ENCODE measurements at places on chromosomes 3 and 15.

DNA sequence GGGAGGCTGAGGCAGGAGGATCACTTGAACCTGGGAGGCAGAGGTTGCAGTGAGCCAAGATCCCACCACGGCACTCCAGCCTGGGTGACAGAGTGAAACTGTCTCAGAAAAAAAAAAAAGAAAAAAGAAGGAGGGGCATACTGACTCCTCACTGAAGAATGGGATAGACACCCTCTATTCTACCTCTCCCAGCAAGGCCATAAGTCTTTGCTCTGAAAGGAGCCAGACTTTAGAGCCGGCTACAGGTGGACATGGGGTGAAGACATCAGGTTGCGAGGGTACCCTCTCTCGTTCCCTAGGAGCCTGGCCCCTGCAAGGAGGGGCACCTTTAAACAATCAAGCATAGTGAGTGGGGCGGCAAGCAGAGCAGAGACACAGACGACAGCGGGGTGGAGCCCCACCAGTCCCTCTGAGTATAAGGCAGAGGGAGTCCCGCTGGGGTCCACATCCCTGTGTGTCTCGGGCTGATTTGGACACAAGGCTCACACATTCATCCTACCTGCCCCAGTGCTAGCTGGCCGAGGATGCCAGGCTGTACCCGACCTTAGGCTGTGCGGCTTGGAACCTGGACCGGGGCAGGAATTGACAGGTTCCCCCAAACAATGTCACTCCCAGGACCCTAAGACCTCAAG is 1.1 kb downstream of the GRAMD2A start:
- no peak for DNase-seq

- DNase-seq, result no peak
Observed at GRCh38 chr3:9231006-9231405, 18.4 kb downstream of the SRGAP3 start.

DNA sequence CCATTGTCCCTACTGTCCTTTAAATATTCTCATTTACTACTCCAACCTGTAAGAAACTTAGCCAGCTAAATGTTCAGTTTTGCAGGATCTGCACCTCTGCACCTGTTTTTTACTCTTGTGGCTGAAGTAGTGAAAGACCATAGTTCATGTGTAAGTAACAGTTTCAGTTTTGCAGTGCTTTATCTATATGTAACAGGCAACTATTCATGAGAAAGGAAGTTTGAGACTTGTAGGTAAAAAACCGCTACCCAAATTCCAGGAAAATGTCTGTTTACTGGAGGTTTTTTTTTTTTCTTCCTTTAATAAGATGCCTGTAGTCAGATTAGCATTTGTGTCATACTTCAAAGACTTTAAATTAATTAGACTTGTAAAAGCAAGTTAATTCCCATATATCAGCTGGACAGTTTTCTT is 25.4 kb upstream of the MBNL1 start:
- no peak for DNase-seq

DNA sequence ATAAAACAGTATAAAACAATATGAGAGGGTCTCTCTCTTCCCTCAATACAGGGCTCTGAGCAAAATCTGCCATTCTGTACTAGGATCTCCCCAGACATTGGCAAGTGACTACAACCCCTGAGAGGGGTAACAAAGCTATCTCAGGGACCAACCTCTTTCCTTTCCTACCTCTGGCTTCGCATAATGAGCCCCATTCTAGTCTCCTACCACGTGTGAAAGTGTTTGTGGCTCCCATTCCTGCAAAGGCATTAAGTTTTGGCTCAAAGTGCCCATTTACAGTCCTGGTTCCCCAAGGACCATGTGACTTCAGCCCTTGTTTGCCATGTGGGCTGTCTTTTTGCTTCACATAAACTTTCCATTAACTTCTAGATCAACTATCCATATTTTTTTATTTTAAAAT is 46.4 kb downstream of the SCN11A start:
- DNase-seq, result no peak

- no peak for DNase-seq
Observed at GRCh38 chr3:179026636-179027035, 45.0 kb downstream of the ZMAT3 start.

- DNase-seq, result no peak
Observed at GRCh38 chr3:25091934-25092333, 336.1 kb upstream of the RARB start.

DNA sequence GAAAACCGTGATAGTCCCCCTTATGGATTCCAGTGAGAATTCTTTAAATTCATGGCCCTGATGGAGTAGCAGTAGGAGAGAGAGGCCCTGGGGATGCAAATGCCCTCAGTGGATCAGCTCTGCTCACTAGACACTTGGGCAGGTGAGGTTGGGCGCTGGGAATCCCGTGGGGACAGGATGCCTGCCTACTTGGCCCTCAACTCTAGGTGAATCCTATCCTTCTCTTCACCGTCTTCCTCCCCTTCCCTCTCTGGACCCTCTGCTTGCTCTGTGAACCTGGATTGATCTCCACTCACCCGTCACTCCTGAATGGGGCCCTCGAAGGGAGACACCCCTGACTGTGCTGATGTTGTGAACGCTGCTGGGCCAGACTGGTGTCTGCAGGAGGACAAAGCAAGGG is 77.4 kb downstream of the SEC22A start:
- DNase-seq, result no peak

- DNase-seq, result no peak
Observed at GRCh38 chr3:195563317-195563716, 20.2 kb upstream of the PPP1R2 start.

- DNase-seq, result no peak
Observed at GRCh38 chr3:19446687-19447086, 298.4 kb downstream of the KCNH8 start.

DNA sequence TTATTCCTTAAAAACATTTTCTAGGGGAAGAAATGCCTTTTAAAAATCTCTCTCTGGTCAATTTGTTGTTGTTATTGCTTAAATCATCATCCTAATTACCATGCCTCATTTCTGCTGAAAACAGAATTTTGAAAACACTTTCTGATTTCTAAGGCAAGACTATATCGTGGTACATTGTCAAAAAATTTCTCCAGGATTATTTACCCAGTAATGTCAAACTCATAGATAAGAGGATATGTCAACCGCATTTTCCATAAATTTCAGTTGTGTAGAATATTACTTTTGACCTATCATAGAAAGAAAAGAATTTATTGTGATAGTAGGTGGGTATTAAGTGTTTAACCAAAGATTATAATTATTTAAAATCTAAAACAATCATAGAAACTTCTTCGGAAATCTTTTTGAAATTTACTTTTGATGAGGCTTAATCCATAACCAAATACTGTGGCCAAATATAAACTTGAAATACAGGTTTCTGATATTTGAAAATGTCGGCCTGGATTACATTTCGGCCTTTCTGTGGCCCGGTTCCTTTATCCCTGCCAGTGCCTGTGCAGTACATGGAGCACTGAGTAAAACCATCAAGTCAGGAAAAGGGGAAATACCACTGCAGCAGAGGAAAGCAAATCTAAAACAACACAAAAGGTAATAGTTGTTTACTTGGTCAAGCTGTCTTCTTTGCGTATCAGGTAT is 173.4 kb downstream of the MYRIP start:
- DNase-seq, result no peak

DNA sequence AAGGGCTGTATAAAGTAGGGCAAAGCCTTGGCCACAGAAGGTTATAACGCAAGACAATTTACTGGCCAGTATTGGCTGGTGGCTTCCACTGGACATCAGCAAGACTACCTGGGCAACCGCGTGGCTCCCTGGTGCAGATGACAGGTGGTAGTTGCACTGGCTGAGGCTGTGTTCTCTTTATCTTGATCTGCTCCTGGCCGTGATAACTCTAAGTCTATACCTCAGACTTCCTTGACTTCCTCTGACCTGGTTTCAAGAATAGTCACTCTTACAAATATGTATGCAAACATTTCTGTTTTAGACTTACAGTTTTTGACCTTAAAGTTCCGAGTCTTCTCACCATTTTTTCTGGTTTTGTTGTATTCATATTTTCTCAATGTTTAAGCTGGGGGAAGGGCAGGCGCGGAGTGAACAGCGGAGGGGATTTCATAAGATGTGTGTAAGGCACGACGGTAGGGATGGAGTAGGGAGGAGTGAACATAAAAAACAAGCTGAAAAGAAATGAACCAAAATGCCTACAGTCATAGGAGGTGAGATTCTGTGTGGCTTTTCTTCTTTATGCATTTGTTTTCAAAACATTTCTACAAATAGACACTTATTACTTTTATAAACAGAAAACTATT is 15.2 kb upstream of the TMEM212 start:
- no peak for DNase-seq

GRCh38 chr3:72997421-72997961 is 880 bp downstream of the PPP4R2 start:
- DNase-seq, result peak; percentile 24

DNA sequence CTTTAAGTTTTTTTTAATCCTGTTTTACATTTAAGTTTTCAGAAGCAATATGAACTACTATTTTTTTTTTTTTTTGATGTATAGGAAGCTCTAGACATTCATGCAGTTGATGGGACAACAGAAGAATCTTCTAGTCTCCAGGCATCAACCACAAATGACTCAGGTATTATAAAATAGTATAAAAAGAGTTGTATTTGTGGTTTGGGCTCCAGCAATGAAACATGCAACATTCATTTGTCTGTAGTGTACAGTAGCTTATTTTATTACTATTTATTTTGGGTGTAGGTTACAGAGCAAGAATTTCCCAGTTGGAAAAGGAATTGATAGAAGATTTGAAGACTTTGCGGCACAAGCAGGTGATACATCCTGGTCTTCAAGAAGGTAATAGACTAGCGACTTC is 38.6 kb downstream of the MGA start:
- no peak for DNase-seq

- DNase-seq, result no peak
Observed at GRCh38 chr15:64092075-64092820, 1.4 kb downstream of the CIAO2A start.

DNA sequence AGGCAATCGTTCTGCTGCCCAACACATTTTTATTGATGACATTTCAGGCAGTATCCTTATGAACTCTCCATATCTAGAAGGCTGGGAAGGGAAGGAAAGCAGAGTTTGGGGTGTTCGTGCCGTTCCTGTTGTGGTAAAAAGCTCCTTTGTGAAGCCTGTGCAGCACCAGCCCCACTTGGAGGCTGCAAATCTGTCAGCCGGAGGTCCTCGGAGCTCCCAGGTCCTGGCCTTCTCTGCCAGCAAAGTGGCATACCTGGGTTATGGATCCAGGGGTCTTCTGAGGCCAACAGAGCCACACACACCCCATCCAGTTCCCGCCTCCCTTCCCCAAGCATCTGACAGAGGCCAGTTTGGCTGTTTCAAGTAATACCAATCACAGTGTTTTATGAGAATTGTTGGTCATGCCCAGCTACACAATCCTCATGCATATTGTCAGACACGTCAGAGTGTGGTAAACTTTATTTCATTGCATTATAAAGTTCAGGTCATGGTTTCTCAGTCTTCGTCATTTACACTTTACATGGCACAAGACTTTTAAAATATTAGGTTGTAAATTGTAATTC is 15.9 kb upstream of the USP3 start:
- no peak for DNase-seq

DNA sequence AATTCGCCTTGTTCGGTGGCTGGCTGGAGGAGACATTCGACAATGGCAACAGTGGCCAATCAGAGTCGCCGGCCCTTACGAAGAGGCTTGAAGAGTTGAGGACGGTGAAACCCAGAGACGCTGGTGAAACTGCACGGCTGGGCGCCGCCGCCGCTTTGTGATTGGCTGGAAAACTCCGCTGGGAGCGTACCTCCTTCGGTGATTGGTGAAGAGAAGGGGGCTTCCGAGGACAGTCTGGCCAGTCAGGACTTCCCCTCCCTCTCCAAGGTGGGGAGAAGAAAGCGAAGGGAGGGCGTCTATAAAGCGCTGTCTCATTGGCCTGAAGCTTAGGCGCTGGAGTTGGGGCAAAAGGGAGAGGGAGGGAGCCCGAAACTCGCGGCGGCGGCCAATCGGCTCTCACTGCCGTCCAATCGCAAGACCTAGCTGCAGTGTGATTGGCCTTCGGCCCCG is 554 bp upstream of the GSK3B start:
- DNase-seq, result peak; percentile 100

DNA sequence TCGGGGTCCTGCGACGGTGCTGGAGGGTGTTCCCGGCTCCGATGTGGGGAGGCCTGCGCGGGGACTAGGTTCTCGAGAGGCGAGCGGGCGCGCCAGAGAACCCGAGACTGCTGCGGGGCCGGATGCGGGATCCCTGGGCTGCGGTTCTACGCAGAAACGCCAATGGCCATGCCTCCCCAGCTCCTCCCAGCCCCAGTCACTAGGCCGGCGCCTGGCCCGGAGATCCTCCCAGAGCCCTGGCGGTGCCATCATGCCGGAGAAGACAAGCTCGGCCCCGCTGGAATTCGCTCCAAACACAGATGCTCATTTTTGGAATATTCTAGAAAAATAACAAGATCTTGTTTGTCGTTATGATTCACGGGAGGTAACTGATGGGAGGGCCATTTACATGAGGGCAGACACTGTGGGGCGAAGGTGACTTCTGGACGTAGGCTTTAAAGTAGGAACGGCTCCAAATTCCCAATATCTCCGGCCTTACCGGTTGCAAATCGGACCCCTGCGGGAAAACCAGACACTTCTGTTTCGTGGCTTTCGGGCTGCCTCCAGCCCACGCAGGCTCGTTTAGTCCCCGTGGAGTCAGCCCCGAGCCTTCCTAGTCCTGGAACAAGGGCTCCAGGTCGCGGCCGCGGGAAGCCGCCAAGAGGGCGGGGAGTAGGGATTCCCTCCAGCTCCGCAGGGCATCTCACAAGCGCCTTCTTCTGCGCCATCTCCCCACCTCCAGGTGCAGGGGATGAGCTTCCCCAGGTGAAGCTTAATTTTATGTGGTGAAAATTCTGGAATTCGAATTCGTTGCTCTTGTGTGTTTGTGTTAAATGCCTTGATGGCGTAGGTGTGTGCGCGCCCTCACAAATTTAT is 74.8 kb upstream of the POLG start:
- DNase-seq, result no peak

- DNase-seq, result no peak
Observed at GRCh38 chr3:123652342-123652984, 67.6 kb upstream of the HACD2 start.

- no peak for DNase-seq
Observed at GRCh38 chr3:134772011-134772410, 23.0 kb upstream of the EPHB1 start.

DNA sequence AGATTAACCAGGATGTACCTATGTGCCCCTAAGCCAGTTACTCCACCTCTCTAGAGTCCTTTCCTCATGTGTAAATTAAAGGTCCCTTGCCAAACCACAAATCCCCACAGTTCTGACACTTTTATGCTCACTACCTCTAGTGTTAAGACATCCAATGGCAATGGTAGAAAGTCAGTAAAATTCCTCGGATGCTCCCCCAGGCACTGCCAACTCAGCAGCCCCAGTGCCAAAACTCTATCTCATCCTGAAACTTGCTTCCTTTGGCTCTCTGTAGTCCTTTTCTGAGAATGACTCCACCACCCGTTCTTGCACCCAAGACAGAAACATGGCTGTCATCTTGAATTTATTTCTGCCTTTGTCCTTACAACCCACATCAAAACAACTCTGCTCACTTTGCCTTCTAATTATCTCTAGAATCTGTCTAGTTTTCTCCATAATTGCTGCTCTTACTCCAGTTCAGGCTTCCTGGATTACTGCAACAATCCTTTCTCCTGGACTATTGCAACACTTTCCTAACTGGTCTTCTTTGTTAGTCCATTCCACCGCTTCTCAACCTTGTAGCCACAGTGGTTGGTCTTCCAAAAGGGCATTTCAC is 41.6 kb downstream of the MB21D2 start:
- DNase-seq, result no peak

GRCh38 chr3:39460677-39461076 is 6.8 kb upstream of the MOBP start:
- no peak for DNase-seq
